B cell (primary cell): ENCODE measurements at places on chromosomes 1 and 21.
A peak's percentile ranks its signal among the peaks of the same experiment; 100 is the strongest.

DNA sequence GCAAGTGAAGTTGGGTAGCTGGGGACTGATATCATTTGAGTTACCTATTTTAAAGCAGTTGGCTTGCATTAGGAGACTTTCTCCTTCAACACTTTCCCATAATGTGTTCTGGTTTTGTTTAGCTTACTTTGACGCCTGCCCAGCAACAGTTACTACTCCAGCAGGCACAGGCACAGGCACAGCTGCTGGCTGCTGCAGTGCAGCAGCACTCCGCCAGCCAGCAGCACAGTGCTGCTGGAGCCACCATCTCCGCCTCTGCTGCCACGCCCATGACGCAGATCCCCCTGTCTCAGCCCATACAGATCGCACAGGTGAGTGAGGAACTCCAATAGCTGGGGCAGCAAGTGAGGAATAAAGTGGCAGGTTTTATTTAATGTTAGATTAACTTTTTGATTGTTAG, 144.3 kb downstream of the CD247 start:
- no peak for DNase-seq

- no peak for DNase-seq
Measured at GRCh38 chr1:6958407-6959030, 173.3 kb downstream of the CAMTA1 start.

DNA sequence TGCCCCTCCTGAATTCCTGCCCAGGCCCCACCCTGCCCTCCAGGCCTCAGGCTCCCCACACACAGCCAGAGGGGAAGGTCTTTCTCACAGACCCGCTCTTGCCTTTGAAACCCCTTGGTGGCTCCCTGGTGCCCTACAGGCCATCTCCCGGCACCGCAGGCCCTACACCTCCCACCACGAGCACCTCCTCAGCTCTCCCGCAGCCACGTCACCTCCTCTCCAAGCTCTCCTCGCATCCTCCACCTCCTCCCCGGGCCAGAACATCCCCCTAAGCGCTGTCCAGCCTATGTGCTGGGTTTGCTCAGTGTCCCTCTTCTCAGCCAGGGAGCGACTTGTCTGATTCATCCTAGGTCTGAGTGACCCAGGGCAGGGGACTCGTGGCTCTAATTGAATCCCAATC, 66.4 kb downstream of the DMRTB1 start:
- DNase-seq = no peak

GRCh38 chr1:26858891-26859640, 3.9 kb upstream of the SFN start:
- no peak for DNase-seq

- no peak for DNase-seq
Measured at GRCh38 chr1:14897080-14897449, 256.5 kb upstream of the TMEM51 start.

DNA sequence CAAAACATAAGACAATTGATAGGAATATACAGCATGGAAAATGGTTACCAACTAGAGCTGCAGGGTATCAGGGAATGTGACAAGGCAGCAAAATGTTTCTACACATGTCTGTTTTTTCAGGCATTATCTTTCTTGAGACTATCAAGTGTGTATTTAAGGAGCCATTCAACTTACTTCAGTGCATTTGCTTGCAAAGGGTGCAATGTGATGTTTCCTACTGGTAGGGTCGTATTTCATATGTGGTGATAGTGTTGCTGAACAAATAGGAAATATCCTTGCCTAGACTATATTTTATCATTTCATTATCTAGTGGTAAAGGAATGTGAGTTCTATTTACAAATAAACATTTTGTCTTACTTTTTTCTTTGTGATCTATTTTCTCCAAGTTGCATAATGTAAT, 42.4 kb downstream of the PTPRC start:
- DNase-seq = peak; percentile 49

DNA sequence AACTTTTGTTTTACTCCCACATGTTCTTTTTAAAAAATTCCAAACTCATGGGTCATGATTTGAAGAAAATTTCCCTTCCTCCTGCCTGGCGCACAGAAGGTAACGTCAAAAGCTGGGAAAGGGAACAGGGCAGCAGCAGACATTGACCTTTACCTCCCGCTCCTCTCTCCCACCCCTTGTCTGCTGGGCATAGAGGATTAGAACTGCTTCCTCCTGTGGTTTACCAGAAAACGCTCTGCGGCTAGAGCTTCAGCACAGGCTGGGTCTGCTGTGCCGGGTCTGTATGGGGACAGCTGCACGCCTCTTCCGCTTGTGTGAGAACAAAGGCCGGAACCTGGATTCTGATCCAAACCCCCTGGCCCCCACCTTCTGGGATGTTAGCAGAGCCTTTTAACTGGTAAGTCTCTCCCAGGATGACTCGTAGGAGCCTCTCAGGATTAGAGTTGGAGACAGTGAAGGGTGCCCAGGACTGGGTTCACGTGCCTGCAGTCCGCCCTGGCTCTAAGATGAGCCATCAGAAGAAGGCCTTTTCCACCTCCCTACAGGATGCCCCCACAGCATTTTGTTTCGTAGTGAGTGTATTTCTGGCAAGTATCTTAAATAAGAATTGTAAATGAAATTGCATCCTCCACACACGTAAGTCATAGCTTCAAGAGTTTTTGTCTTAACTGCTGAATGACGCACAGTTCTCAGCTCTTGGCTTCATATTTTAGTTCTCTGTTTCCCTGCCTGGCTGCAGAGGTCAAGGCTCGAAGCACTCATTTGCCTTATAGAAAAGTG, 5.2 kb downstream of the H6PD start:
- DNase-seq = peak; percentile 56

DNA sequence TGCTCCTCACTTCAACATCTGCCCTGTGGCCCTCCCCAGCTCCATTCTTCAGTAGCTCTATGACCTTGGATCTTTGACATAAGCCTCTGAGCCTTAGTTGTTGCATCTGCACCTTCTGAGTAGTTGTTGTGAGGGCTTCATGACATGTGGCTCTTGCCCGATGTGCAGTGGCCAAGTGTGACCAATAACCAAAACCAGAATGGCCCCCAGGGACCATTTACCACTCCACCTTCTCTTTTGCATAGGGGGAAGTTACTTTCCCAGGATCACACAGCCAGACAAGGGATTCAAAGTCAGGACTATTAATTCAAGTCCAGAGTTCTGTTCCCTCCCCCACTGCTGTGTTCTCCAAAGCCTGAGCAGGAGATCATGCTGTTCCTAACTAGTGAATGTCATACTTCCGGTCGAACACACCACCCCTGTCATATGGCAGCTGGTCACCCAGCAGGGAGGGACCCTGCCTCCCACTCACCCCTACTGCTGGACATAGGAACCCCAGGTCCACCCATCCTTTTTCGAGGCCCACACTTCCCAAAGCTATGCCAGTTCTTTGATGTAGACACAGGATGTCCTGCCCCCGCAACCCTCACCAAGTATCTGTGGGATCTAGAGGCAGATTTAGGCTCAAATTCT, 4.0 kb downstream of the FGR start:
- peak; percentile 60 for DNase-seq

DNA sequence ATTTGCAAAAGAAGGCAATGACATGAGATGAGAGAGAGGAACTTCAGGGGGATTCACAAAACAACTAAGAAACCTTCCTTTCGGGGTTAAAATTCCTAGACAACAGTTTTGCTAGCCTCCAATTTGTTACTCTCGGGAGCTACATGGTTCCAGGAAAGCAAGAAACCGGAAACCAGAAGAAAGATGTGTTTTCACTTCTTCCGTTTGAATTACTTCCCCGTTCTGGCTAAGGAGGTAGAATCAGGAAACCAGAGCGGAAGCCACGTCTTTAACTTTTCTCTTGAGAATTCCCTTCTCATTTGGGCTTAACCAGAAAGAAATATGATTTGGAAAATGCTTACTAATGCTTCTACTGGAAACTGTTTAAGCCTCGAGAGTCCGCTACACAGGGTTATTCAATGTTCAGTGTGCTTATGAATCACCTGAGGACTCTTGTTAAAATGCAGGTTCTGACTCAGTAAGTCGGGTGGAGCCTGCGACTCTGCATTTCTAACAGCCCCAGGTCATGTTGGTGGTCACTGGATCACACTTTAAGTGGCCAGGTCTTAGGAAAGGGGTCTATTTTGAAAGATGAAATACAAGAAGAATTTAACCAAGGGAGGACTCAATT, 43.5 kb upstream of the MCOLN3 start:
- no peak for DNase-seq

DNA sequence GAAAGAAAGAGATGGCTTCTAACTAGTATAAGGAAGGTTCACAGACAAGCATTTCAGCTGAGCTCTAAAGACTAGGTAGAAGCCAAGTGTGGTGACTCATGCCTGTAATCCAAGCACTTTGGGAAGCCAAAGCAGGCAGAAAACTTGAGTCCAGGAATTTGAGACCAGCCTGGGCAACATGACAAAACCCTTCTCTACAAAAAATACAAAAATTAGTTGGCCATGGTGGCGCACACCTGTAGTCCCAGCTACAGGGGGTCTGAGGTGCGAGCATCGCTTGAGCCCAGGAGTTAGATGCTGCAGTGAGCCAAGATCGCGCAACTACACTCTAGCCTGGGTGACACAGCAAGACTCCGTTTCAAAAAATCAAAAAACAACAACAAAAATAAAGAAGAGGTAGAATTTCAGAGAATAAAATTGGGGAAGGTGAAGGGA, 27.8 kb downstream of the FBXO42 start:
- no peak for DNase-seq

DNA sequence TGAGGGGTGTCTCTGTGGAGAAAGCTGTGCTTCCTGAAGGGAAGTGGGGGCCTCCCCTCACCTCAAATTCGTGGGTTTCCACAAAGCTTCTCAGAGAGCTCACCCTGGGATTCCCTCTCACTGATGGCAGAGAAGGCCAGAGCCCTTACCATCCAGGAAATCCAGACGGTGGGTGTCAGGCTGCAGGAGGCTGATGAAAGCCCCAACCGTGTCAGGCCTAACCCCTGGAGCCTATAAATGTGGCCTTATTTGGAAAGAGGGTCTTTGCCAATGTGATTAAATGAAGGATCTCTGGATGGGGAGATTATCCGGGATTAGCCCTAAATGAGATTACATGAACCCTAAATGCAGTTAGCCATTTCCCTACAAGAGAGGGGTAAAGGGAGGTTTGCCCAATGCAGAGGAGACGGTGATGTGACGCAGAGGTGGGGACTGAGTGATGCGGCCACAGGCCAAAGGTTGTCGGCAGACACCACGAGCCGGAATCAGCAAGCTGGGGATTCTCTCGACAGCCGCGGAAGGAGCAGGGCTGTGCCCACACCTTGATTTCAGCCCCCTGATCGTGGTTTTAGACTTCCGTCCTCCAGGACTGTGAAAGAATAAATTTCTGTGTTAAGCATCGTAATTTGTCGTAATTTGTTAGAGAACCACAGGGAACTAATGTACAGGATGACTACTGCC, 82.6 kb downstream of the TOMM20 start:
- DNase-seq = no peak

DNA sequence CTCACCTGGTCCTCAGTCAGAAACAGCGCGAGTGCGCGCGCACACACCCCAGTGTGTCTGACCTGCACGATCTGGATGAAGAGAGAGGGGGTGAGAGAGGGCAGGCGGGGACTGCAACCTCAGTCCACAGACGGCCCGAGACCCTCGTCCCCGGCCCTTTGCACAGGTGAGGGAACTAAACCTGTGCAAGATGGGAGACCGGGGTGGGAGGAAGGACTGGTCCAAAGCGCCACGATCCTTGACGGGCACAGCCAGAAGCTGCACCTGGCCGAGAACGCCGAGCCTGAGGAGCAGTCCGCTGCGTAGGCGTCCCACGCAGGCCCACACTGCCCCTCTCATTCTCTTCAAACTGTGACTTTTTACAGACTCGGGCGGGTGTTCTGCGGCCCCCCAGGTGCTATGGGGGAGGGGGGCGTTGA, 519 bp upstream of the IQCC start:
- no peak for DNase-seq

GRCh38 chr1:85991261-85991660, 165.3 kb downstream of the COL24A1 start:
- DNase-seq = no peak

GRCh38 chr1:116218922-116219321, 107.7 kb downstream of the MAB21L3 start:
- DNase-seq = no peak

DNA sequence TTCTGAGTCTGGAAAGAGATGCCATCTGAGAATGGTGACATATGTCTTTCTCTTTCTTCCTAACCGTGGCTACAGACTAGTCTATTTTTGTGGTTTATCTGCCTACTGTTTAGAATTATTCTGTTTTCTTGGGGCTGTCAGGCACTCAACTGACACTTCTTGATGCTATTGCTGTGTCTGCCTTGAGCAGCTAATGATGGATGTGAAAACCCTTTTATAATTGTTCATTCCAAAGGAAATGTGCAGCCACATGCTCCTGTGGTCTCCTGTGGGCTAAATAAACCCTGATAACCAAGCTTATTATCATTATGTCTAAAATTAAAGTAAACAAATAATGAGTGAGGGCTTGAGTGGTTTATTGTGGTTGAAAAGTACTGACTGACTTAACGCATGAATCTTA, 52.7 kb upstream of the CXADR start:
- no peak for DNase-seq

GRCh38 chr1:6263716-6264115, 2.8 kb upstream of the GPR153 start:
- DNase-seq = no peak

DNA sequence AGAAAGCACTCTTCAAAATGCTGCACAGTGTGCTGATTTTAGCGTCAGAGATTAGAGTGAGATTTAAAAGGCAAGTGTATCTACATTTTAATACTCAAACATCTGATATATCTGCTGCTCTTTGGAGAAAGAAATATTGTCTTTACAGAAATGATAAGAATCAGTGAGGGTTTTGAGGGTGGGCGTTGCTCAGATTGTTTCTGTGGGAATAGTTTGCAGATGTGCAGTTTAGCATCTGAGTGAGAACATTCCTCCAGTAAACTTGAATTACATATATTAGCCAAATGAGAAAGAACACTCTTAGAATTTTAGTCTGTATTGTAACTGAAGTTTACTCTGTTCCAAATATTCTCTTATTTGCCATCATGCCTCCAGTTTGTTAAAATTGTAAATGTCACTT, 549.2 kb downstream of the NEGR1 start:
- DNase-seq = no peak

- no peak for DNase-seq
Measured at GRCh38 chr1:8394456-8395321, 76.8 kb downstream of the SLC45A1 start.
